SIG-M5 (cell line): ENCODE measurements at places on chromosomes 3 and 15.

DNA sequence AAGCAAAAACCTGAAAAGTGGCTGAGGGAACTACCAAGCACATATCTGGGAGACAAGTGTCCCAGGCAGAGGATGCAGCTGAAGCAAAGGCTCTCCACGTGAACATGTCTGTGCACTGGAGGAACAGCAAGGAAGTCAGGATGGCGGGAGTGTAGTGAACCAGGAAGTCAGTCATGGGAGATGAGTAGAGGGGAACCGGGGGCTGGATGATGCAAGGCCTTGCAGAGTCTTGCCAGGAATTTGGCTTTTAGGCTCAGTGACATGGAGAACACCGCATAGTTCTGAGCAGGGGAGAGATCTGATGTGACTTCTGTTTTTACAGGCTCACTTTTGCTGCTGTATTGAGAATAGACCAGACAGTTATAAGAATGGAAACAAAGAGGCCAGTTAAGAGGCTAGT, 19.0 kb downstream of the C2CD4A start:
- no peak for DNase-seq

- DNase-seq, result no peak
These were observed 195.0 kb downstream of the SPATA16 start for GRCh38 chr3:172946061-172946460.

DNA sequence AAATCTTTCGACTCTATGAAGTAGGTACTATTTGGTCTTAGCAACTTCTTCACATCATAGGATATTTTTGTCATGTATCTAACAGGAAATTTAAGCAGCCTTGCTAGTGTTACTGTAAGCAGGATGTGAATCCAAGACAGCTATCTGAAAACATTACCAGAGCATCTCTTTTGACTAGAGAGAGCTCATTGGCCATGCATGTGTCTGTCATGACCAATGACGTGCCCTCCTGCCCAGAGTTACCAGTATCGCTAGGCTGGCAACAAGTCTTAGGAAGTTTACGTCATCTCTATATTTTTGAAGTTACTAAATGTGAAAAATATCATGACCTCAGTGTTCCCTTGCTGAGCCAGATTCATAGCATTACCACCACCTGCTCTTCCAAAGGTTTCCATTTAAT, 130.9 kb upstream of the TP63 start:
- DNase-seq, result no peak

- no peak for DNase-seq
These were observed 5.6 kb upstream of the AEN start for GRCh38 chr15:88615303-88616107.

DNA sequence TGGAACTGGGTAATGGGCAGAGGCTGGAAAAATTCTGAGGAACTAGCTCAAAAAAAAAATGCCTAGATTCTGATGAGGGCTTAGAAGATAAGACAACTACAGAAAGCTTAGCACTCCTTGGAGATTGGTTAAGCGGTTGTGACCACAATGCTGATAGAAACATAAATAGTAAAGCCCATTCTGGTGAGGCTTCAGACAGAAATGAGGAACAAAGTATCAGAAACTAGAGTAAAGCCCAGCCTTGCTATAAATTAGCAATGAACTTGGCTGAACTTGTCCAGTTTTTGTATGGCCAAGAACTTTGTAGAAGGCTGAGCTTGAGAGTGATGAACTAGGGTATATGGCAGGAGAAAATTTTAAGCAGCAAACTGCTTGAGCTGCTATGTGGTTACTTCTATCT, 25.4 kb downstream of the GOLGB1 start:
- peak; percentile 43 for DNase-seq

DNA sequence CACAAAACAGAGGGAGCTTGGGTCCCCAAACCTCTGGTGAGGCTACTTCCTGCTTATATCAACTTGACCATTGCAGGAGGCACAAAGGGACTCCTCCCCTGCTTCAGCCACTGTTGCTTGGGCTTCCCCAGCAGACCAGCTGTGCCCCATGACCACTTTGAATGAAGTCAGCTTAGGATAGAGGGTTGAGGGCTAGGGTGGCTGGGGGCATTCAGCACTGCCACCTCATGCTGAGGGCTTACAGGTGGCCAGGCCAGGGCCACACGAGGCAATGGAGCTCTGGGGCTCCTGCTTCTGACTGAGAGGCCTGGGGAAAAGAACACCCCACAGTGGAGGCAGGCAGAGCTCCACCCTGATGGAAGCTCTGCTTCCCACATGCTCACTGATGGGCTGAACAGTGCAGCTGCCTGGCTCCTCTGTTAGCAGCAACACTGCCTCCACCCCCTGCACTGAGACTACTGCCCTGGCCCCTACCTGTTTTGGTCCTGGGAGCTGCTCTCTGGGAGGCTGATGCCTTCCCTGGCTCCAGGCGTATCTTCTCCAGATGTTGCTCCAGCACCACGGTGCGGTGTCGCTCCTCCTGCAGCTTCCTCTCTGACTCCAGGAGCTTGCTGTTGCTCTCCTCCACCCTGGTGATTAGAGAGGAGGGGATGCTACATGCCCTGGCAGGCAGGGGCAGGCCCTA, 10.2 kb upstream of the HHATL start:
- no peak for DNase-seq

- no peak for DNase-seq
These were observed 167.6 kb upstream of the ST8SIA2 start for GRCh38 chr15:92226020-92226612.

DNA sequence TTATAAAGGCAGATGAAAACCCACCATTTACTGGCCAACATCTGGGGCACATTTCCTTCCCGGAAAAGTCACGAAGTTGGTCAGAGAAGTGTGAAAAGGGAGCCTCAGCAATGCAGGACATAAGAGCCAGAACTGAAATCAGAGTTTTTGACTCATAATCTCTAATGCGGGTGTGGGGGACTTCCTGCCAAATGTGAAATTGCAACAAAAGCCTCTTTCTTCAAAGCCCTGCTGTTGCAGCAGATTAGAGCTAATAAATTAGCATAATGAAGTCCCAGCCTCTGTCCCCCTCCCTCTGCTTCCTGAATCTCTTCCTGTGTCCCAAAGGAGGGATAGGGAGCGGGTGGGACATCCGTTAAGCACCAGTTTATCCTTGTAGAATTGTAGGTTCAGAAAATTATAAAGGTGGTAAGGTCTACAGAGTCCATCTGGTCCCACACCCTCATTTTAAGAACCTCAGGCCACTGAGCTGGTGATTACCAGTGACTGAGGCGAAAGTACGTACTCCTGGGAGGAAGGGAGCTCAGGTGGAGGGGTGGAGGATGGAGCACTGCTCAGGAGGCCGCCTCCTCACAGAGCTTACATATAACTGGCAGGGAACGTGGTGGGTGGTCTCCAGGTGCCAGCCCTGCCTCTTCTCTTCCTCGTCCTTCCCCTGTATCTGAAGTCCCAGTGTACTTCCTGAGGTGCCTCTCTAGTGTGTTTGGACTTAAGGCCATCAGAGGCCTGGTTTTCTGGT, 35.0 kb downstream of the ST6GAL1 start:
- DNase-seq, result no peak

DNA sequence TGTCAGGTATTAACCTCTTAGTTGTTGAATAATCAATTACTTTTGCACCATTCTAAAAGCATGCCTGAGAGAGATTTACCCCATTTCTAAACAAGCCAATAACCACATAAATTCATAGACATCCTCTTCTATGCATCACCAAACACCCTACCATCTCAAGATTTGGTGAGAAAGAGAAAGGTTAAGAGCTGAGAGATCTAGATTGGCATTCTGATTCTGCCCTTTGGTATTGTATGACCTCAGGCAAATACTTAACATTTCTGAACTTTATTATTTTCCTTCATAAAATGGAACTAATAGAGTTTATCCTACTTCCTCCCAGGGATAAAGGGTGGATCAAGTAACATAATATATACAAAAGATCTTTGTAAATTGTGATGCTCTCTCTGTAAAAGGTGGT, 146.5 kb upstream of the MME start:
- no peak for DNase-seq

- DNase-seq, result no peak
These were observed 213.0 kb downstream of the SSR3 start for GRCh38 chr3:156341831-156342416.

- no peak for DNase-seq
These were observed 139.3 kb downstream of the ZNF609 start for GRCh38 chr15:64599716-64600115.

GRCh38 chr15:89492111-89492641, 4.2 kb downstream of the RHCG start:
- no peak for DNase-seq

- no peak for DNase-seq
These were observed 680 bp downstream of the GOLIM4 start for GRCh38 chr3:168094877-168095610.

DNA sequence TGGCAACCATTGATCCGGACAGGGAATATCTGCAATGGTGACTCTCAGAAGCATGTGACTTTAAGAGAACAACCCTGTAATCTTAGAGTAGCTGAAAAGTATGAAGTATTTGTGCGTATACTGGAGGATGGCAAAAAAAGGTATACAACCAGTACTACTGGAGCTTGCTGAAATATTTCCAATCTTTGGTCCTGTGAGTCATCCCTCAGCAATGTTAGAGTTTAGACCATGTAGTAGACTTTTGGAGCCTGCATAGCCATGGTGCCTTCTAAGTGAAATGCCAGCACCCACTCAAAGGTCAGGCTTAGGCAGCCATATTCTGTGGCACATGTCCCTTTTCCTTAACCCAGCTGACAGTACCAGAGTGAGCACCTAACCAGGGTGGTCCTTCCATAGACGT, 429.4 kb downstream of the NTRK3 start:
- no peak for DNase-seq

DNA sequence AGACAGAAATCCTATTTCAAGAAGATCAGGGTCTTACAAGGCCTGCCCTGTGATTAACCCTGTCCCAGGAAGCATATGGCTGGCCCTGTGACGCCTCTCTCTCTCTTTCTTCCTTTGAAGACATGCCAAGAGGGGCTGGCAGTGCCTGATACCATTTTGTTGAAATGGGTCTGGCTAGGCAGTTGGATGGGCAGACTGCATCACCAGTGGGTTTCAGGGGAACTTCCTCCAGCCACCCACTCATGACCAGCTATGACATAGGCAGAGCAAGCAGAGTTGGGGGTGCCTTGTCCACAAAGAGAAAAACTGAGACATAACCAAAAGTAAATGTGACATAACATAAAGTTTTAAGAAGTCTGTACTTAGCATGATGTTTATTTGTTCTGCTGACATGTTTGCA, 31.4 kb upstream of the MANF start:
- no peak for DNase-seq

DNA sequence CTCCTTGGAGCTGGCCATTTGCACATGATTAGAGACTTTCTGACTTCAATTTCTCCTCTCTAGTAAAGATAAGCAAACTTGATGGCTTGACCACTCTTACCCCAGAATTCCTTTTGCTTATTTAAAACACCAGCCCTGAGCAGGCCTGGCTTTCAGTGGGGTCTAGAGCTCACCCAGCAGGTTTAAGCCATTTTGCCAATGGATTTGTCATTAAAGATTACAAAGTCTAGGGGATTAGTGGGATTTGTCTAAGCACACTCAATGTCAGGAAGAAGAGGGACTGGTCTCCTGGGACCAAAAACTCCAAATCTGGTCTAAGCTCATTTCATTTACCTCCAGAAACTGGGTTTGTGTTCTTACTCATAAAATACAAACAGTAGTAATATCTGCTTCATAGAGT, 57.3 kb upstream of the SNTN start:
- DNase-seq, result no peak

GRCh38 chr15:98547741-98548138, 100.6 kb upstream of the IGF1R start:
- no peak for DNase-seq

DNA sequence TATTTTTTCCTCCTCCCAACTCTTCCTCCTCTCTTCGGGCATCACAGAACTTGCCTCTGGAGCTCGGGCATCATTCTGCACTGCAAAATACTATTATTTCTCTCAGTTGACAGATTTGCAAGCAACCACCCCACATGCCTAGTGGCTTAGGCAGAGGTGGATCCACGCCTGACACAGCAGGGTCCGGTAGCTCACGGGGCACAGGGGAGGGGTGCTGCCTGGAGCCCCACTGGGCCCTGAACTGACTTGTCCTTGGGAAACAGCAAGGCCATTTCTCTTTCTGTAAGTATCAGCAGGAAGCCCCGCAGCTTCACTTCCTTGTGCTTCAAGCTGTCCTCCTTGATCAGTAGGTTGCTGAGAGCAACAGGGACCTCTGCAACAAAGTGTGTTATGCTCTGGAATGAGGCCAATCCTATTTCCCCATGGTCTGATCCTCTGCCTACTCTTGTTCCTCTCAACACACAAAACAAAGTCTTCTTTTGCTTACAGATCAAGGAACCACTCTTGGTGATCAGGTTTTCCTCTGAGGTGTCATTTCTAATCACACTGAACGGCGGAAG, 69.1 kb downstream of the FAM174B start:
- DNase-seq, result no peak

- no peak for DNase-seq
These were observed 82.2 kb downstream of the SCN11A start for GRCh38 chr3:38969317-38970235.

DNA sequence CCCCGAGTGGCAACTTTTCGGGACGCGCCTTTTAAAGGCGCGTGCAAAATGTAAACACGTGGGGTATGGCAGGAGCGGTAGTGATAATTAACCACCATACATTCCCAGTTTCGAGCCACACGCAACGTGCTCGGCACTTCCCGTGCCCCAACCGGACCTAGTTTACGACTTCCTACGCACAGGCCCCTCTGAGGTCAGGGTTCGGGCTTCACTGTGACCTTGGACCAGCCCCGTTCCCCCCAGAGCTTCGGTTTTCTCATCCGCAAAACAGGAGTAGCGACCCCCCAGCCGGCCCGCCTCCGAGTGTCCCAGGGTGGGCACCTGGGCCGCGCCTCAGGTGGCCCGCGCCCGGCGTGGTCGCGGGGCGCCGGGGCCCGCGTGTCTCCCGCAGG, 451 bp downstream of the CHCHD4 start:
- peak; percentile 43 for DNase-seq

GRCh38 chr3:86938416-86939105, 52.4 kb downstream of the VGLL3 start:
- DNase-seq, result no peak

GRCh38 chr3:71217640-71218222, 365.8 kb downstream of the FOXP1 start:
- no peak for DNase-seq

GRCh38 chr3:98525494-98525893, 2.8 kb upstream of the CLDND1 start:
- no peak for DNase-seq
